ENCODE measurements at places on chromosomes 6 and 20. TPM values are rescaled to one million over a fixed set of nuclear protein-coding genes. Genes with fewer than 3 reads are reported as not detected.

DNA sequence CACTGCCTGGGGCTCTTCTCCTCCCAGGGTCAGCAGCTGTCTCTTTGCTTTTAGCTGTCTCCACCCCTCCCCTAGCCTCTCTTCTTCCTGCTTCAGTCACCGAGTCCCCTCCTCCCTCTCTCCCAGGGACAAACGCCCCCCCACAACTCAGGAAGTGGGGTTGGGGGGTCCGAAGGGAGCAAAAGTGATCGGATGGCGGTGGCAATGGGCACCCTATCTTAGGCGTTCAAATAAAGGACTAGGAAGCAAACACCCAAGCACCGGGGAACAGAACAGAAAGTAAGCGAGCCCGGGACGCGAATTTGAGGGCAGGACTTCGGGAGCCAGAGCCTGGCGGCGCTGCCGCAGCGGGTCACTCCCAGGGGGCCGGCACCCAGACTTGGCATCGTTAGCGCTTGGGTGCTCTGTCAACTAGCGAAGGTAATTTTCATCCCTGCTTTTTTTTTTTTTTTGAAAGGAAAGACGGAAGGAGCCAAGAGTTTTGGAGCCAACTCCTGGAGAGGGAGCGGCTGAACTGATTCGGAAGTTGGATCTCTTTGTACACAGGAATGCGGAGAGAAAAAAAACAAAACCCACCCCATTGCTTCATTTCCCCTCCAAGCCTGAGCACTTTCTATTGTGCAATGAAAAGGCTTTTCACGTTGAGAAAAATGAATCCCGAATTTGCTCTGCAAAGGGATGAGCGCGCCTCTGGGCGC lies 815 bp upstream of the ITPR3 start:
- H3K27me3 ChIP-seq: peaks cover 15% of the 10 kb centered on the region
- no peak for DNase-seq
- peaks cover 52% of the 10 kb centered on the region for H3K4me1 ChIP-seq

DNA sequence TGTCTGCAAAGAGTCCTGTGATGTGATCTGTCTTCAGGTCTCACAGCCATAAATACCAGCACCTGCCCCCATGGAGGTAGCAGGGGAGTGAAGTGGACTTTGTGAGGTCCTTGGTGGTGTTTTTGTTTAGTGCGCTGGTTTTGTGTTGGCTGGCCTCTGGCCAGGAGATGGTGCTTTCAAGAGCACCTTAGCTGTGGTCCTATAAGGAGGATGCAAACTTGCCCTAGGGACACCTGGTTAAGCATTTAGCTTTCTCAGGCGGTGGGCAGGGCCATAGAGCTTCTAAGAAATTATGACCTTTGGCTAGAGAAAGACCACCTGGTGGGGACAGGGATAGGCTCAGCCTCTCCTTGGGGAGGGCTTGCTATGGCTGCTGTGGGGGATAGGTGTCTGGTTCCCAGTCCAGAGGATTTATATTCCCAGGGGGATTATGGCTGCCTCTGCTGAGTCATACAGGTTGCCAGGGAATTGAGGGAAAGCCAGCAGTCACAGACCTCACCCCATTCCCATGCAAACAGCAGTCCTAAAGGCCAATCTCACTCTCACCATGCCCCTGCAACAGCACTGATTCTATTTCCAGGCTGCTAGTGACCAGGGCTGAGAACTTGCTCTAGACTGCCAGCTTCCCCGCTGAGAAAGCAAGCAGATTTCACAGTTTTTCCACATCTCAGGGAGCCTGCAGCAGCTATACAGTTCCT lies 259.3 kb downstream of the TFAP2B start:
- no peak overlapping the region for H3K4me3 ChIP-seq
- no peaks in the 10 kb centered on the region for H3K27me3 ChIP-seq
- H3K27ac ChIP-seq: no peak overlapping the region
- no peak for DNase-seq

GRCh38 chr6:124285146-124285545 lies 481.5 kb downstream of the NKAIN2 start:
- H3K4me3 ChIP-seq: no peak overlapping the region
- H3K4me1 ChIP-seq: no peaks in the 10 kb centered on the region
- no peak for DNase-seq
- H3K27me3 ChIP-seq: no peaks in the 10 kb centered on the region
- H3K27ac ChIP-seq: no peak overlapping the region
- no peaks in the 10 kb centered on the region for H3K36me3 ChIP-seq

DNA sequence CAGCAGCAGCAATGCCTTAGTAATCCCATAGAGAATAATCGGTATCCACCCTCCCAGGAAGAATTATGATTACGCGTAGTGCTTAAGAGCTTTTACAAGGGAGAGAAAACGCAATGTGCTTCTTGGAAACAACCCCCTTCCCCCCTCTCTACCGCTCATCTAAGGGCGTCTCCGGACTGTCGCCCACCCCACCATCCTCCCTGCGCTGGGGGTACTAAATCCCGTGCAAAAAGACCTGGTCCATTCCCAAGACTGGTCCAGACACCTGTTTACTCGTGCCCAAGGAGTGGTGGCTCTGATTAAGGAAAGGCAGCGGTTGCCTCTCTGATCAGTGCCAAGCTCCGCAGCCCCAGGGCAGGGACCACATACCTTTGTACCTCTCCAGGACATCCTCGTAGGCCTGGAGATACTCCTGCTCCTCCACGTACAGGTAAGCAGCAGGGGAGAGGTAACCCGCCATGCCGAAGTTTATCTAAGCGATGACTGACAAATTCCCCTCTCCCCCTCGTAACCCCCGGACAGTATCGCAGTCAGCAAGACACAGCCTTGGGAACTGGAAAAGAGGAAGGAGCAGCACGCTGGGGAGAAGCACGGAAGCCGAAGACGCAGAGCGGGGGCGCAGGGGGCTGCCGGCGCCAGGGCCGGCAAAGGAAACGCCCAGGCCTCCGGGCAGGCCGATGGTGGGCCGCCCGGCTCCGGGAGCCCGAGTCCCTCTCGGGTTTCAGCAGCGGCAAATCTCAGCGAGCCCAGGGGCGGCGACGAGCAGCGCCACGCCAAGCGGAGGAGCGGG lies 112.0 kb upstream of the BEND6 start:
- peaks cover 8% of the 10 kb centered on the region for H3K4me1 ChIP-seq
- peak overlapping the region; percentile 57 for H3K4me3 ChIP-seq
- H3K27ac ChIP-seq: no peak overlapping the region

DNA sequence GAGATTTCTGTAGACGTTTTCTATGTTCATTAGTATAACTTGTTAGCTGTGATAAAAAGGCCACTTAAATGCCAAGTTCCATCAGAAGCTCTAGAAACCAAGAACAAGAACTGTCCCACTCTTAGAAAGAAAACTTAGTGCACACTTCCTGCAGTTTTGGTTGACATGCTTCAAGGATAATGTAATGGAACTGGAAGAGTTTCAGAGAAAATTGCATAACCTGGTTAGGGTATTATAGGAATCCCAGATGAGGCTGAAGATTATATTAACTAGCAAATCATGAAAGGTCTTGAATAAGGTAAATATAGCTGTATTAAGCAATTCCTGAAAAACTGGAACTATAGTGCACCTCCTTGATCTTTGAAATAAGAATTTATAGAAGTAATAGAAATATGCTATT lies 1.8 kb upstream of the PHACTR2 start:
- H3K4me1 ChIP-seq: peaks cover 69% of the 10 kb centered on the region
- no peaks in the 10 kb centered on the region for H3K36me3 ChIP-seq
- H3K27me3 ChIP-seq: no peaks in the 10 kb centered on the region
- no peak overlapping the region for H3K4me3 ChIP-seq

DNA sequence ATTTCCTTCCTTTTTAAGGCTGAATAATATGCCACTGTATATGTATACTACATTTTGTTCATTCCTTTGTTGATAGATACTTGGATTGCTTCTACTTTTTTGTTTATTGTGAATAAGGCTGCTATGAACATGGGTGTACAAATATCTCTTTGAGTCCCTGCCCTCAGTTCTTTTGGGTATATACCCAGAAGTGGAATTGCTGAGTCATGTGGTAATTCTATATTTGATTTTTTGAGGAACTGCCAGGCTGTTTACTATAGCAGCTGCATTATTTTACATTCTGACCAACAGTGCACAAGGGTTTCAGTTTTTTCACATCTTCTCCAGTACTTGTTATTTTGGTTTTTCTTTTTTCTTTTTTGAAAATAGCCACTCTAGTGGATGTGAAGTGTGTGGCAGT lies 34.1 kb downstream of the CDS2 start:
- H3K27me3 ChIP-seq: no peaks in the 10 kb centered on the region
- H3K36me3 ChIP-seq: peaks cover 1% of the 10 kb centered on the region
- H3K4me1 ChIP-seq: peaks cover 68% of the 10 kb centered on the region
- no peak overlapping the region for H3K4me3 ChIP-seq
- no peak for DNase-seq

HLA-DPA1 gene
- not detected for polyA plus RNA-seq

OR2B6 gene
- 1.2 TPM for polyA plus RNA-seq

Data from HepG2 (cell line).